ENCODE measurements at places on chromosomes 1 and 21.

DNA sequence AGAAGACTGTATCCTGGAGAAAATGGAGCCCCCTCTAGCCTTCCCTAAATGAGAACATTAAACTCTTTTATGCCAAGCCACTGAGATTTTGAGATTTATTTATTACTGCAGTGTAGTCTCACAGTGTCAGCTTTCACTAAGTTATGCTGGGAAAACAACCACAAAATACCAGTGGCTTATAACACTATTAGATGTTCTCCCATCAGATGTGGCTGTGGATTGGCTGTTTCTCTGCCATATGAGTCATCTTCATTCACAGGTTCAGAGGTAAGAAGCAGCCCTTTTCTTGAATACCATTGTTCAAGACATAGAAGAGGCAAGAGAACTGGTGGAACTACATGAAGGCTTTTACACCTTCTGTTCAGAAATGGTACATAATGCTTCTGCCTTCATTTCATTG, 32.1 kb upstream of the ST6GALNAC5 start:
- no peak for DNase-seq

DNA sequence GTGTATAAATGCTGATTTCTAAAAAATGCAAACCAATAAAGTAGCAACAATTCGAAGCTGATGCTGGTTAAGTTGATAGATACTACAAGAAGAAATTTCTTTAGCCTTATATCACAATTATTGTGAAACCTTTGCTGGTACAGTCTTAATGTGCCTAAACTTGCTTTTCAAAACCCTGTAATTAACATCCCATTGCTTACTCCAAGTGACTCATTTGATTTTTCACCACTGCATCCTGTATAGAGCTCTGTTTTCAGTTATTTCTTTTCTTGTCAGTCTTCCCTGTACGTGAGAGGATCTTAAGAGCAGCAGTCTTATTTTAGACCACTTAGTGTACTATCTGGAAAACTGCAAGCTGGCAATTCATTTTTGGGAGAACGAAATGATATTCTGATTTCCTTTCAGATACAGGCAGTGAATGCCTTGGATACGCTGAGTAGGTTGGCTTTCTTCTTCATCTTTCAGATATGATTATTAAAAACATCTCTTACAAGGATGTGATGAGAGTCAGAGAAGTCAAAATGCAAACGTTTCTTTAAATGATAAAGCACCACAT, 210.3 kb downstream of the KCTD3 start:
- DNase-seq: no peak

DNA sequence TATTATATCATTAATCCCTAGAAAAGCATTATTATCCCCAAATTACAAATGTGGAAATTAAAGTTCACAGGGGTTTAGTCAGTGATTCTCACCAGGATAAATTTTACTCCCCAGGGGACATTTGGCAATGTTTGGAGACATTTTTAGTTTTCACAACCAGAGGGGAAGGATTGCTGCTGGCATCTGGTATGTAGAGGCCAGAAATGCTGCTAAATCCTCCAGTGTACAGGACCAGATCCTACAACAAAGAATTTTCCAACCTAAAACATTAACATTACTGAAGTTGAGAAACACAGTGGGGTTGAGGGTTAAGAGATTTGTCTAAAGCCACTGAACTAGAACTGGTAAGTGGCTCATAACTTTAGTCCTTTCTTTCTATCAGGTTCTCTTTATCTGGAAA, 162.0 kb upstream of the SYT6 start:
- DNase-seq: no peak

DNA sequence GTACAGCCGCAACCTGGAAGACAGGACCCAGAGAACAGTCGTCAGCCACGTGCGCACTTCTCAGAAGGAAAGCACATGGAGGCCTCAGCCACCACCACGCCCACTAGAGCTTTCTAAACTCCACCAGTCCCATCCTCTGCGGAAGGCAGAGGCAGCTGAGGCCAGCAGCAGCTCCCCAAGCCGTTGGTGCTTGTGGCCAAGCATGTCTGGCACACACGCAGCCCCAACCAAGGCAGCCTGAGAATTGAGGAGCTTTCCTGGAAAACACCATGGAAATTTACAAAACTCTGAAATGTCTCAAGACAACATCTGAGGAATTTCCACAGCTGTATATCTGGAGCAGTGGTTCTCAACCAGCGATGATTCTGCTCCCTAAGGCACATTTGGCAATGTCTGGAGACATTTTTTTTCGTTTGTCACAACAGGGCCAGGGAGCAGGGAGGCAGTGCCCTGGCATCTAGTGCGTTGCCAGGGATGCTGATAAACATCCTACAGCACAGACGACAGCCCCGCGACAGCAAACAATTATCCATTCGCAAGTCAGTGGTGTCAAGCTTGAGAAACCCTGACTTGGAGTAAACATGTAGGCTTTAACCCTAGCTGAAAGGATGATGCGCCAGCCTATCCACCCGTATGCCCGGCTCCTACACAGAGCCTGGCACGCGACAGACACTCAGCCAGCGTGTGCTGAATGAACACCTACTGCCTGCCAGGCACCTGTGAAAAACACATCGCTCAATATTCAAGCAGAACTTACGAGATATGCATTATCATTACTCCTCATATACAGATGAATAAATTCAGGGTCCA, 24.7 kb downstream of the NPHP4 start:
- no peak for DNase-seq

DNA sequence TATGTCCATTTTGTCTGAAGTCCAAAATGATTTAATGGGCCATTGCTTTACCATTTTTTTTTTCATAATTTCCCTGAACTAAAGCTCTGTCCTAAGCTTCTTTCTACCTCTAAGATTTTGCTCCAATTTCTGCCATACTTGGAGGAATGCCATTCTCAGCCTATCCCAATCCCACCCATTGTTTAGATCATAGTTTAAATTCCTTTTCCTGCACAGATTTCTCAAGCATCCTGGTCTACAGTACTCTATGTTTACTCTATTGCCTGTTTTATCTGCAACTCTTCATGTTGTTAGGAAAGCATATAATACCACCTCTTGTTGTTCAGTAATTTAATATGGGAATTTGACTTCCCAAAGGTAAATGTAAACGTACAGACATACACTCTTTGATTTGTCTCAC, 30.8 kb downstream of the ADAMTS1 start:
- no peak for DNase-seq

All from stimulated activated CD4-positive, alpha-beta T cell treated with anti-CD3 and anti-CD28 coated beads, Interleukin-1b, Interleukin-23, amount 100 ng/mL, for 48 hours (primary cell).